ENCODE measurements at places on chromosomes 4 and X.

- peak; percentile 71 for DNase-seq
These were observed 45.5 kb upstream of the FAM241A start for GRCh38 chr4:112099701-112100297.

DNA sequence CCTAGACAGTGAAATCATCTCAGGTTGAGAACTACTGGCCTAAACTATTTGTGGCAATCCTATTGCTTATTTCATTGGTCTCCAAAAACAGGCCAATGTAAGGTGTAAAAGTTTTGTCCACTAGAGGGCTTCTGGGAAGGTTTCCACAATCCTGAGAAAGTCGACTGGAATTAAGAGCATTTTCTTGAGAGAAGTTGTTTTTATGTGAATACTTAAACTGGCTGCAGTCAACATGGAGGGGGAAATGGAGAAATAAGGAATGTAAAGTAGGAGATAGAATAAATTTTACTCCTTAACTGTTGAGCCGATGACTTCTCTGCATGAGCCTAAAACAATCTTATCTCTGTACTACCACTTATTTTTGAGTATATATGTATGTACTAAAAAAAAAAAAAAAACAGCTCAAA is 11.0 kb upstream of the EIF4E start:
- DNase-seq, result peak; percentile 63

DNA sequence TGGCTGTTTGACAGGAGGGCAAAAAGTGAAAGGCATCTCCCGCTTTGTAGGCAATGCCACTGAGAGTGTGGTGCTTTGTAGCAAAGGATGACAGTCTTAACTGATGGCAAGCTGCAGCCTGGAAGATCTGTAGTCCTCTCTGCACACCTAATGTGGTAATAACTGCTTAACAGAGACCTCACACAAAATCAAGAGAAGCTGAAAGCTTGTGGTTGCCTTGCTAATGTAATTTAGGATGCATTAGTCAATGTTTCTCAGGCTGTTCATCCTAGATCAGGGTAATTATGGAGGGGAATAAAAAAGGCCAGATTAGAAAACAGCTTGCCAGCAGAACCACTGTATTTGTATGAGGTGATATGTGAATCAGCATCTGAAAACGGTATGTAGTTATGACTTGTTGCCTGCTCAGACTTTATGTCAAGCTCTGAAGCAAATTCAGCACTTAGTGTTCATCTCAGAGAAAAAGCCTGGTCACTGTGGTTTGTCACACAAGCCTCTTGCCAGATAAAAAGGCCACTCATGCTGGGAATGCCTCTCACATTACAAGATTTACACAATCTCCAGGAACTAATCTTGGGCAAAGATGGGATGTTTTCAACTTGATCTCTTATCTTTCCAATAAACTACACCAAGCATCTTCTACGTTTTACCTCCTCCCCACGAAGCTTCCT is 130.8 kb downstream of the ENOX2 start:
- DNase-seq, result no peak

DNA sequence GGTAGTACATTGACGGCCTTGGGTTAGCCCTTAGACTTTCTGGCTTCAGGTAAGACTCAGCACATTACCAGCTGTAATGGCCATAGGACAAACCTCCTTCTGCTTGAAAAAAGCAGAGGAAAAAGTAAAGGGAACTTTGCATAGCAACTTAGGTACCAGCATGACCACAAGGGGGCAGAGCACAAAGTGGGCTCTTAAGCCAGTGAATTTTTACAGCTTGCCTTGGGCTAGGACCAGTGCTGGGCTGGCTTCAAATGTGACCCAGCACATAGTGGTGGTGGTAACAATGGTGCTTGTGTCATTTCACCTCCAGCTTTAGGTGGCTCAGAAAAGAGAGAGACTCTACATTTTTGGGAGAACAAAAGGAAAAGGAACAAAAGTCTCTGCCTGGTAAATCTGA is 66.1 kb downstream of the KLHL4 start:
- no peak for DNase-seq

- DNase-seq, result no peak
These were observed 28.6 kb downstream of the UCHL1 start for GRCh38 chr4:41285202-41285863.

DNA sequence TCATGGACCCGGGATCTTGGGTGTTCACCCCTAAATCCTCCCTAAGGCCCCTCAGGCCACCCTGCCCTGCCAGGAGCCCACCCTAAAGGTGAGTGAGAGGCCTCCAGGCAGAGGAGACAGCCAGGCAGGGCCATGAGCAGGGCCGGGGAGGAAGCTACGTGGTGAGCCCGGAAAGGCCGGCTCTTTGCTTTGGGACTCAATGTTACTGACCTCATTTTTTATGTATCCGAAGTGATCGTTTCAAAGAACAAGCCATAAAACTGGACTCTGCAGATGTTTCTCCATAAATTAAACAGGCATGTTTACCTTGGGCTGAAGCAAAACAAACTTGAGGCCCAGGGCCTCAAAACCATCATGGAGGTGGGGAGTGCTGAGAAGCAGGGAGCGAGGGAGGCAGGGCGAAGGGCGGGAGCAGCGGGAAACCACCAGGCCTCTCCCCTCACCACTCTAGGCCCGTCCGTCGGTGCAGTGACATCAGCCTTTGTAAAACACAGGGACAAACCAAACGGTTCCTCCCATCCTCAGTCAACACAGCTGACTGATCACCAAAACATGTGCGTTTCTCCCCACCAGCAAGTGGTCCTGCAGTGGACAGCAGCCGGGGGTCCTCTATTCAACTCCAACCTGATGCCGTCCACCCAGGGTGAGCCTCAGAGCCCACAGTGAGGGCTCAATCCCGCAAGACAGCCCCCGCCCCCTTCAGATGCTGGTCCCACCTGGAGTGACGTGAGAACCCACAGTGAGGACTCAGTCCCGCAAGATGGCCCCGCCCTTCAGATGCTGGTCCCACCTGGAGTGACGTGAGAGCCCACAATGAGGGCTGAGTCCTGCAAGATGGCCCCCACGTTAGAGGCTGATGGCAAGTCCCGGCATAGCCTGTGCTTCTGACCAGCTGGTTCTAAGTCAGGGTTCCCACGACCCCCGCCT is 102.9 kb upstream of the LRPAP1 start:
- DNase-seq, result no peak

- no peak for DNase-seq
These were observed 63.7 kb upstream of the CAMK2D start for GRCh38 chr4:113825272-113825671.

DNA sequence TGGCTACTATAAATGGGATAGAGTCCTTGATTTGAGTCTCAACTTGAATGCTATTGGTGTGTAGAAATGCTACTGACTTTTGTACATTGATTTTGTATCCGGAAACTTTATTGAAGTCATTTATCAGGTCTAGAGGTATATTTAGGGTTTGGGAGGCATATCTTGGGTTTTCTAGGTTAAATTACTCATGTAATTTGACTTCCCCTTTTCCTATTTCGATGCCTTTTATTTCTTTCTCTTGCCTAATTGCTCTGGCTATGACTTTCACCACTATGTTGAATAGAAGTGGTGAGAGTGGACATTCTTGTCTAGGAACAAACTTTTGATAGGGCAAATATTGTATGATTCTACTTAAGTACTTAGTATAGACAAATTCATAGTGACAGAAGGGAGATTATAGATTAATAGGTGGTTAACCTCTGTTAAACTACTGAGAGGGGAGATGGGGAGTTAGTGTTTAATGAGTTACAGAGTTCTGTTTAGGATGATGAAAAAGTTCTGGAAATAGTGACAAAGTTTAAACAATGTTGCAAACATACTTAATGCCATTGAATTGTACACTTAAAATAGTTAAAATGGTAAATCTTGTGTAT is 22.8 kb upstream of the HSPA4L start:
- no peak for DNase-seq

GRCh38 chr4:26076000-26076587 is 162.1 kb downstream of the SMIM20 start:
- no peak for DNase-seq

DNA sequence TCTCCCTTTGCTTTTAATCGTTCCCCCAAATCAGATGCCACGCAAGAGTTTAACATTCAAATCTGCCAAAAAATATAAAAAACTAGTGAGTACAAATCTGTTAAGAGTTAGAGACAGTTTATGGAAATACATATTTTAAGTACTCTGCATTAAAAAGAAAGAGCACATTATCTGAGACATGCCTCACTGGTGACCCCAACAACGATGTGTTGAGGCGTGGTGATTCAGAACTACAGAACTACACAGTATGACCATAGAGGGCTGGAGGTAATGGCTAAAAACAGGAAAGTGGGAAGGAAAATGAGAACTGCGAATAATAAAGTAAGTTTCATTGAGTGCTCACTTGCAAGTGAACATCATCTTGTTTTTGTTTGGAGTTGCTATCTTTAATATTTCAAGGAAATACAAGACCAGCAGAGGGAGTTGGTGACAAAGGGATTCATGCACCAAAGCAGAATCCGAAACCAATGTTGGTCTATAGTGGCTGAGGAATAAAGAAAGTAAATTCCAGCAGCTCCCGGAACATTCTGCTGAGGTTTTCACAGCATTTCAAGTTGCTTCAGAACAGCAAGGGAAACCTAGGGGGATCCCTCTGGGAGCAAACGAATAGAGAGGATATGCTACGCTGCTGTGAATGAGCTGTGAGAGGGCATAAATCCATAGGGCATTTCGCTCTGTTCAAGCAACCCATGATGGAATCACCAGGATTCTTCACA is 92.2 kb downstream of the DCHS2 start:
- DNase-seq, result peak; percentile 54

DNA sequence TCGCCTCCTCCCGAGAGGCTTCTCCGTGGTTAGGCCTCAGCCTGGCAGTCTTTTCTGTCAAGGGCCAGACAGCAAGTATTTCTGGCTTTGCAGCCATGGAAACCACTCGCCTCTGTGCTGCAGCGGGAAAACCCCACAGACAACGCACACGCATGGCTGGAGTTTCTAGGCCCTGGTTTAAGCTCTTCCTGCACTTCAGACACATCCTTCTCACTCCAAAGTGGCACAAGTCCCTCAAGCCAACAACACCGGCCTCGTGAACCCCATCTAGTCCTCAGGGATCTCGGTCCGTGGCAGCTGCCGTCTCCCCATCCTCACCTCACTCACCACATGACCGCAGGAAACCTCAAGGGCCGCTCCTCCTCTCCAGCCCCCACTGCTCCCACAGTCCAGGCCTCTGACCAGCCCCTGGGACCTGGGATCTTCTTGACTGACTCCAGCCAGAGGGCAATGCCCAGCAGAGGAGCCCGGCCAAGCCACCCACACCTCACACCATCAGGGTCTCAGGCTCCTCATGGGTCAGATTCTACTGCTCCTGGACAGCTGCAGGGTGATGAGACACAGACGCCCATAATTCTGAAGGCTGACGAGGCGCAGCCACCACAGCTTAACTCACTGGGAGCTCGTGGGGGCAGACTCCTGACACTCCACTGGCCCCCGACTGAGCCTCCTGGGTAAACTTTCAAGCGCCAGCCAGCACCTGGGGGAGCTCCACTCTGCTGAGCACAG is 21.7 kb downstream of the LETM1 start:
- peak; percentile 80 for DNase-seq

DNA sequence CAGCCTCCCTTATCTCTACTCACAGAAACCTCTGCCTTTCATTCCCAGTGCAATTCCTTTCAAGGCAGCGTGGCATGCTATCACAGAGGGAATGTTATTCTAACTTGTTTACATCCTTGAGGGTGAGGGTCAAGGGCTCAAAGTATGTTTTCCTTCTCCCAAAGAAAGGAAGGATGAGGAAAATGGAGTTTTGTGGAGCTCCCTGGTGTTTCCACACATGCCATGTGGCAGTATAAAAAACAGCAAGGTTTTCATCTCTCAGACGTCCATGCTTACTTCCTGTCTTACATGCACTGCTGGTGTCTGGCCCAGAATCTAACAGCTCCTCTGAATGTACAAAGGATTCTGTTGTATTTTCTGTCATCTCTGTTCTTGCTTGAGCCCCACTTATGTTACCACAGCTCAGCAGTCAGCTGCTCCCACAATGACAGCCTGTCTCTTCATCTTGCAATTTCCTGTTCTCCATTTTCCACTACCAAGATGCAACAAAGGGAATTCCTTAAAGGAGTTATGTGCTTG is 128.0 kb downstream of the SNCA start:
- DNase-seq, result peak; percentile 12

GRCh38 chr4:121148000-121148399 is 16.1 kb downstream of the TNIP3 start:
- DNase-seq, result no peak

- no peak for DNase-seq
These were observed 77.4 kb upstream of the BMPR1B start for GRCh38 chr4:94680176-94680862.

GRCh38 chrX:8879750-8880149 is 78.6 kb upstream of the FAM9A start:
- DNase-seq, result no peak

DNA sequence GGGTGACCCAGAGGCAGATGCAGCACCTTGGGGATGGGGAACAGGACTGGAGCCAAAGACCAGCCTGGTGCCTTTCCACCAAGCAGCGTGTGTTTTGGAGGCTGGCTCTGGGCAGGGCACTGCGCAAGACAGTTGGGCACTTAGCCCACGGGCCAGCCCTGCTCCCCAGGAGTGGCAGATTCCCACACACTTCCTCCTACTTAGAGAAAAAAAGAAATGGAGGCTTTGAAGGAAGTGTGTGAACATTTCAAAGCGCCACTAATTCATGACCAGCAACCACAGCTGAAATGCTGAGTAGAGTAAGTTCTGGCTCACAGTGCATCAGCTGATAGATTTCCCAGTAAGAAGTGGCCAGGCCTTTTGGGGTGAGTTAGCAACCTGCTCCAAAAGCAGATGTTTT is 54.9 kb upstream of the LGI2 start:
- no peak for DNase-seq

GRCh38 chrX:97594646-97595224 is 711.0 kb downstream of the RPA4 start:
- DNase-seq, result no peak

- no peak for DNase-seq
These were observed 54.1 kb downstream of the CCNI start for GRCh38 chr4:77021614-77022089.

DNA sequence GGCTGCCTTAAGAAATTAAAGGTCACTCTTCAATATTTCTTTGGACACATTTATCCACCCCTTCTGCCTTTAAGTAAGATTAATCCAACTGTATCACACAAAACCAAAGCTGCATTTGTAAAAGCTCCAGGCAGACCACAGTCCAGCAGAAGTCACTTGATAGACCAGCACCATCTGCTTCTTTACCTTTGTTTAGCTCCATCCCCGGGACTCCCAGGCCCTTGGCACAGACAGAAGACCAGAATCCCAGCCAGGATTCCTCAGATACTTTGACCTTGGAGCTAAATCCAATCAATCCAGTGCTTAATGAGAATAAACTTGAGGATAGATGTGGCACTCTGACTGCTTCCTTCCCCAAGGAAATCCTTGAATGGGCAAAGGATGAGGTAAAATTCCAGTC is 333.1 kb upstream of the RASGEF1B start:
- no peak for DNase-seq

- no peak for DNase-seq
These were observed 371.4 kb upstream of the TECRL start for GRCh38 chr4:64780664-64781063.

- no peak for DNase-seq
These were observed 58.8 kb downstream of the LNX1 start for GRCh38 chr4:53532521-53532920.

- DNase-seq, result no peak
These were observed 164.9 kb upstream of the SPOCK3 start for GRCh38 chr4:167399201-167399600.

GRCh38 chr4:36824682-36825081 is 419.9 kb upstream of the NWD2 start:
- DNase-seq, result no peak
